Stimulated activated CD8-positive, alpha-beta memory T cell treated with anti-CD3 and anti-CD28 coated beads, Interleukin-4, amount 100 ng/mL, for 1 hour (primary cell): ENCODE measurements at places on chromosomes 6 and 20.

- DNase-seq, result no peak
Measured at GRCh38 chr6:16092990-16093389, 35.9 kb upstream of the MYLIP start.

- no peak for DNase-seq
Measured at GRCh38 chr6:159687341-159687740, 5.7 kb downstream of the SOD2 start.

DNA sequence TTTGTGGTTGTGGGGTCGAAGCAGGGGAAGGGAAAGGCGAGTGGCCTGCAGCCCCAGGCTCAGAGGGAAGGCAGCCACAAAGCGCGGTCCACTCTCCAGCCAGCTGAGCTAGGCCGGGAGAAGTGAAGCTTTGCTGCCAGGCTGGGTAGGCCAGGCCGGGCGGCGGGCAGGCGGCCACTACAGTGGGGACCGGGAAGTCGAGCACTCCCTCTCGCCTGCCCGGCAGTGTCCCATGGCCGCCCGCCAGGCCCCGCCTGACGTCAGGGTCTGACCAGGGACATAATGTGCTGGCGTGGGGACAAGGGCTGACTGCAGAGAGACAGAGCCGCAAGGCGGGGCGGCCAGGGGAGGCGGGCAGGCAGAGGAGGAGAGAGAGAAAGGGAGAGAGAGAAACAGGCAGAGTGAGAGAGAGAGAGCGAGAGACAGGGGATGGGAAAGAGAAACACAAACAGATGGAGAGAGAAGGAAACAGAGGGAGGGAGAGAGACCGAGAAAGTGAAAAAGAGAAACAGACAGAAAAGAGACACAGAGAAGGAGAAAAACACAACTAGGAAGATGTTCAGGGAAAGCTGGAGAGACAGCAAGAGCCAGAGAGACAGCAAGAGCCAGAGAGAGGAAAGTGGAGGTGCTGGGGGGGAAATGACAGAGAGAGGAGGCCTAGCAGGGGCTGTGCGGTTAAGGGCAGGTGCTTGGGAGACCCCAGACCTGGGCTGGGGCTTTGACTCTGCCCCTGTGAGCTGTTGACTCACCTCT, 94.5 kb upstream of the PTPN1 start:
- DNase-seq, result no peak

DNA sequence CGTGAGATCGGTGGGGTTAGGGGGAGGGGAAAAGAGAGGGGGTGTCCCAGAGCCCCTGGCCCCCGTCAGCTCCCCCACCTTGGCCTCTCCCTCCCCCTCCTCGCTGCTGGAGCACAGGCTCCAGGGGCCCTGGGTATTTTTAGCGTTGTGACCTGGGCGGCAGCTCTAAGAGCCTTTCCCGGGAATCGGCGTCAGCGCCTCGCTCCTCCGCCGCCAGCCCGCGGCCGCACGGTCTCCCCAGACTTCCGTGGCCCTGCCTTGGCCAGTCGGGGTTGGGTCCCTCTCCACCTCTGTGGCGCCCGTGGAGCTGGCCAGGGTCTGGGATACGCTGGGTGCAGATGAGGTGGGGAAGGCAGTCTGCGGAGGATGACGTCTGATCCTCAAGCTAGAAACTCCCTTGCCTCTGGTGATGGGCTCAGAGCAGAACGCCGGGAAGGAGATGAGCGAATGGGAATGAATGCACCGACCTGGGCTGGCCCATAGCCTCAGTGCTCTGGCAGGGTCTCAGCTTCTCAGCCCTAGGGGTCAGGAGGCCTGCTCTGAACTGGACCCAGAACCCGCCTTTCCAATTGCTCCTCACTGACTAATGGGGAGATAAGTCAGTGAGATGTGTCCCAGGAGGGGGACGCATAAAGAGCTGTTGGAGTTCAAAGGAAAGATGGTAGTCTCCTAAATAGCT, 883 bp upstream of the DBNDD2 start:
- no peak for DNase-seq

- DNase-seq, result no peak
Measured at GRCh38 chr6:14305624-14306023, 188.1 kb downstream of the CD83 start.

DNA sequence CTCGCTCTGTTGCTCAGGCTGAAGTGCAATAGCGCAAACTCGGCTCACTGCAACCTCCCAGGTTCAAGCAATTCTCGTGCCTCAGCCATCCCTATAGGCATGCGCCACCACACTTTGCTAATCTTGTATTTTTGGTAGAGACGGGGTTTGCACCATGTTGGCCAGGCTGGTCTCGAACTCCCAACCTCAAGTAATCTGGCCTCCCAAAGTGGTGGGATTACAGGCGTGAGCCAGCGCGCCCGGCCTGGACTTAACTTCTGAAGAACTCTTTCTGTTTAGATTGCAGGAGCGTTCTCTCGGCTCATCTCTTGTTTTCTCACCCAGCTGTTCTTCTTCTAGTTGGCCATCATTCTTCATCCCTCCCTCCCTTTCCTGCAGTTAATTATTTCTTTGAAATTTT, 30.3 kb downstream of the GTF2H5 start:
- DNase-seq, result no peak

DNA sequence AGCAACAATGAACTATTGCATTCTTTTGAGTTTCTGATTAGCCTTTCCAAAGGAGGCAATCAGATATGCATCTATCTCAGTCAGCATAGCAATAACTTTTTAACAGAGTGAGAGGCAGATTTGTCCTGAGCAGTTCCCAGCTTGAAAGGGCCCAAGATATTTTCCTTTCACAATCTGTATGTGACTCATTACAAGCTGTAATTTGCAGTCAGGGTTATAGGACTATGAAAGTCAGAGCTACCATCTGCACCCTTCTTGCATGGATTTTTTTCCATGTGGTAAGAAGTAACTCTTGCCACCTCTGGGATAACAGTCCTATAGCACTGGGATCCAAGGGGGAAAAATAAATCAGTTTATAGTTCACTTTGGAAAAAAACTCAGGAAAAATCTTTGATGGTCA, 318.2 kb upstream of the RGS17 start:
- no peak for DNase-seq

GRCh38 chr20:31515775-31516107, 1.5 kb downstream of the HM13 start:
- DNase-seq, result no peak

- no peak for DNase-seq
Measured at GRCh38 chr6:154998855-154999254, 3.7 kb downstream of the TIAM2 start.

GRCh38 chr6:150030611-150031010, 5.3 kb upstream of the RAET1L start:
- DNase-seq, result no peak

- no peak for DNase-seq
Measured at GRCh38 chr6:128848212-128848935, 34.6 kb upstream of the LAMA2 start.

GRCh38 chr20:23926944-23927872, 47.7 kb upstream of the CST5 start:
- no peak for DNase-seq
